ENCODE measurements at places on chromosomes 16 and 17. TPM values are rescaled to one million over a fixed set of nuclear protein-coding genes. Genes with fewer than 3 reads are reported as not detected.

Gene FBXO47
- total RNA-seq = not detected

Gene TOM1L1
- 4.3 TPM for total RNA-seq

Gene MKS1
- 13.7 TPM for total RNA-seq

Gene TBC1D3I
- 0.63 TPM for total RNA-seq

Gene KRT27
- not detected for total RNA-seq

Gene NOL11
- total RNA-seq = 39.9 TPM

Gene SLC16A13
- 4.0 TPM for total RNA-seq

Gene GSDMA
- total RNA-seq = 0.41 TPM

Gene SENP3
- total RNA-seq = 61.4 TPM

Gene ABAT
- total RNA-seq = 9.0 TPM

Gene OTOA
- 3.1 TPM for total RNA-seq

Gene TAF15
- total RNA-seq = 152 TPM

Gene AANAT
- not detected for total RNA-seq

Gene CLEC18B
- not detected for total RNA-seq

Gene DOC2B
- 7.5 TPM for total RNA-seq

Gene APOBR
- 21.4 TPM for total RNA-seq

Gene CYGB
- total RNA-seq = 5.0 TPM

Gene CDRT15
- total RNA-seq = not detected

Gene KRTAP9-3
- not detected for total RNA-seq

Gene SLC25A10
- 3.7 TPM for total RNA-seq

Gene NFATC3
- 75.9 TPM for total RNA-seq

Gene SLC47A1
- 5.8 TPM for total RNA-seq

Gene TERB1
- total RNA-seq = not detected

Gene ALOX15
- 0.79 TPM for total RNA-seq

Gene HID1
- 39.4 TPM for total RNA-seq

Gene CA7
- total RNA-seq = not detected

Gene KLHL10
- not detected for total RNA-seq

Gene CCL4
- 26.9 TPM for total RNA-seq

Gene TTLL6
- not detected for total RNA-seq

Gene C17orf78
- not detected for total RNA-seq

Gene PLK1
- total RNA-seq = 19.4 TPM

Gene CES4A
- 8.0 TPM for total RNA-seq
